ENCODE measurements at places on chromosomes 6 and 20.
A peak's percentile ranks its signal among the peaks of the same experiment; 100 is the strongest.

DNA sequence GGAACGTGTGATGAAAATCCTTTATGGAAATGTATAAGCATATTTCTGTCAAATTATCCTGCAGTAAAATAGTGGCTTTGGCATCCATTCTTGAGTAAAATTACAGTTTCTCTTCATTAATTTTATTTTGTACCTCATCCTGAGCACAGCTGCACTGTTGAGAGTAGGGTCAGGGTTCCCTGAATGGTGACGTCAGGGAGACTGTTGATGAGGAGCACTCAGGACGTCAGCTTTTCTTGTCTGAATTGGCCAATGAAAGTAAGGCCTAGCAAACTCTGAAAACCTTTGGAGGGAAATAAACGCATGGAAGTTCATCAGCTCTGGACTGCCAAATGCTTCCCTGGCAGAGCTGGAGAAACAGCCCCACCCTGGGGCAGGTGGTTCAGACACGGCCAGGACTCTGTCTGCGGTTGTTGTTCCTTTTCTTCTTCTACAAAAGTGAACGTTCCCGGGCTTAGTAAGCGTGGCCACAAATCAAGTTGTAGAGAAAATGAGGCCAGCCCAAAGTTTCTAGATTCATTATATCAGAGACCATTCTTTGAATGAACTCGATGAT, 179.7 kb upstream of the EXOC2 start:
- H3K27me3 ChIP-seq = no peaks in the 10 kb centered on the region
- no peak overlapping the region for H3K4me3 ChIP-seq
- H3K27ac ChIP-seq = no peak overlapping the region
- no peaks in the 10 kb centered on the region for H3K36me3 ChIP-seq

- no peak overlapping the region for H3K27ac ChIP-seq
- H3K36me3 ChIP-seq = no peaks in the 10 kb centered on the region
- H3K4me3 ChIP-seq = no peak overlapping the region
- no peak for DNase-seq
- H3K4me1 ChIP-seq = no peaks in the 10 kb centered on the region
- no peaks in the 10 kb centered on the region for H3K27me3 ChIP-seq
Measured at GRCh38 chr6:139954463-139955071, 580.1 kb upstream of the CITED2 start.

- no peak for DNase-seq
- no peak overlapping the region for H3K4me3 ChIP-seq
- H3K4me1 ChIP-seq = peaks cover 10% of the 10 kb centered on the region
- H3K36me3 ChIP-seq = no peaks in the 10 kb centered on the region
- no peaks in the 10 kb centered on the region for H3K27me3 ChIP-seq
Measured at GRCh38 chr6:162177746-162178145, 549.8 kb downstream of the PRKN start.

DNA sequence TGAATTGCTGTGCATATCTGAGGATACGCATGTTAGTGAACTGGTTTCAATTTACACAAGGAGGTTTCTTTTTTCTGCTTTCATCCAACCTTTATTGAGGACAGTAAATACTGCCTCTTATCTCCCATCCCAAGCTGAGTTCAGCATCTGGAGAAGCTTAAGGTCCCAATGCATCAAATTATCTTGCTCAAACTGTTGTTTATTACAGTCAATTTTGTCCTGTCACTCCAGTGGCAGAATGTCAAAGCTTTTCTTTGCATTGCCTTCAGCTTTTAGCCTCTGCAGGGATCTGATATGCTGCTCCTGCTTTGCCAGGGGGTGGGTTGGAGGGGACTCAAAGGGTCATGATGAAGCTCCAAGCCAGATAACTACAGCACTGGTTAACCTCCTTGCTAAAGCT, 435.4 kb upstream of the SOX4 start:
- no peaks in the 10 kb centered on the region for H3K4me1 ChIP-seq
- no peak overlapping the region for H3K27ac ChIP-seq
- H3K4me3 ChIP-seq = no peak overlapping the region
- no peaks in the 10 kb centered on the region for H3K27me3 ChIP-seq
- no peaks in the 10 kb centered on the region for H3K36me3 ChIP-seq
- DNase-seq = no peak

DNA sequence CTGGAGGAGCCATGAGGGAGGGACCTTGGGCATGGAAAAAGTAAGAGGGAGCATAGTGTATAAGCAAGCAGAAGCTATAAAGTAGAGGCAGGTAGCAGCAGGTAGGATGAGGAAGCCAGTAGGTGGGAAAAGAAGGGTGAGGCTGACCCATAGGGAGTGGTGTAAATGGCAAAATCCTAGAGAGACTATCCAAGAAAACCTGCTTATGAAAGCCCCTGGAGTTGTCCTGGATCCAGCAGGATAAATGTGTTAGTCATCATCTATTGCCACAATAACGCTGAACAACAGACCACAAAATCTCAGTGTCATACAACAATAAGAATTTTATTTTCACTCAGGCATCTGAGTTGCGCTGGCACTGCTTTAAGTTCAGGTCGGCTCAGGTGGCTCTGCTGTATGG, 30.2 kb downstream of the CHD6 start:
- no peaks in the 10 kb centered on the region for H3K27me3 ChIP-seq
- peak overlapping the region; percentile 53 for H3K27ac ChIP-seq
- H3K4me1 ChIP-seq = no peaks in the 10 kb centered on the region

DNA sequence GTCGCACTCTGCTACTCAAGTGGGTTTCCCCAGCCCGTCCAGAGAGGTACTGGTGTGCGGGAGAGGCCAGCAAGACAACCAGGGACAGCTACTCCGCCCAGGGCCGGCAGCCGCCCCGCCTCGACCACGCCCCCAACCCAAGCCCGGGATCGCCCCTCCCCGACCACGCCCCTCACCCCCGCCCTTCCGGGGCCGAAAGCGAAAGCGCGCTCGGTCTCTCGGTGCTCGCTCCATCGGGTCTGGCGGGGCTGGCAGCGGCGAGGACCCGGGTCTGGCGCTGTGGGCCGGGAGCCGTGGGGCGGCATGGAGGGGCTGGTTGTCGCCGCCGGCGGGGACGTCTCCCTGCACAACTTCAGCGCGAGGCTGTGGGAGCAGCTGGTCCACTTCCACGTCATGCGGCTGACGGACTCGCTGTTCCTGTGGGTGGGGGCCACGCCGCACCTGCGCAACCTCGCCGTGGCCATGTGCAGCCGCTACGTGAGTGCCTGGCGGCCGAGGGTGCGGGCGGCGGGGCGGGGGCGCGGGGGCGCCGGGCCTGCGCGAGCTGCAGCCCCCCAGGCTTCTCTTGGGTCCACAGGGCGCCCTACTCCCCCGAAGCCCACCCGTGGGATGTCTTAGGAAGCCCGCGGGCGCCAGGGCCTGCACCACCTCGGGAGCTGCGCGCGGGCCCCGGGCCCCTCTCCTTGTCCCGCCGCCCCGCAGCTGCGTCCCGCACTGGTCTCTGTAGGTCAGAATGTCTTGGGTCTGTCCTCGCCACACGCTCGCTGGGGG, at the start of gene PSMG4:
Gene PSMG4 (plus strand): TSS at position 228 of the 771 bp plus-strand sequence. CDS start 76 bp downstream, at position 304.
- peaks cover 41% of the 10 kb centered on the region for H3K4me1 ChIP-seq
- peak; percentile 93 for DNase-seq
- H3K36me3 ChIP-seq = peaks cover 6% of the 10 kb centered on the region
- H3K4me3 ChIP-seq = peak within 1 kb of the TSS; percentile 88

GRCh38 chr6:28927846-28928245, 4.1 kb upstream of the TRIM27 start:
- H3K4me3 ChIP-seq = no peak overlapping the region
- H3K36me3 ChIP-seq = no peaks in the 10 kb centered on the region
- no peaks in the 10 kb centered on the region for H3K27me3 ChIP-seq
- no peaks in the 10 kb centered on the region for H3K4me1 ChIP-seq

GRCh38 chr20:9051508-9051907, 17.4 kb upstream of the PLCB4 start:
- H3K4me1 ChIP-seq = no peaks in the 10 kb centered on the region
- no peaks in the 10 kb centered on the region for H3K27me3 ChIP-seq
- H3K4me3 ChIP-seq = no peak overlapping the region
- no peaks in the 10 kb centered on the region for H3K36me3 ChIP-seq
- H3K27ac ChIP-seq = no peak overlapping the region

DNA sequence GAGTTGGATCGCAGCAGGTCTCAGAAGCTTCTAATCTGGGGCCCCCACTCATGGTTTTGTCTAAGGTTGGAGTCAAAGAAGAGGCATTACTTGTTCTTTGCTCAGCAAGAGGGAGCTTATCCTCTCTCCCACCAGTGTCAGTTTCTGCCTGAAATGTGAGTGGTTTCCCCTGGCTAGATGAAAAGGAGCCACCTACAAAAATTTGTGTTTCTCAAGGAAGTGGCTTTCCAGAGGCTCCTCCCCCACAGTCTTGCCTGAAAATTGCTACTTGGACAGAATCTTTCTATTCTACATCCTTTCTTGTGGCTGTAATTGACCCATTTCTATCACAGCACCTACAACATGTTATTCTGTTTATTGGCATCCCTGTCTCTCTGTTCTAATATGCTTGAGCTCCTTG, 37.9 kb downstream of the SCML4 start:
- H3K4me1 ChIP-seq = peaks cover 19% of the 10 kb centered on the region
- H3K4me3 ChIP-seq = no peak overlapping the region
- no peaks in the 10 kb centered on the region for H3K36me3 ChIP-seq
- DNase-seq = no peak

- peaks cover 25% of the 10 kb centered on the region for H3K4me1 ChIP-seq
- peaks cover 2% of the 10 kb centered on the region for H3K36me3 ChIP-seq
- H3K27me3 ChIP-seq = no peaks in the 10 kb centered on the region
- H3K4me3 ChIP-seq = no peak overlapping the region
Measured at GRCh38 chr20:41501376-41501775, 116.8 kb downstream of the CHD6 start.

DNA sequence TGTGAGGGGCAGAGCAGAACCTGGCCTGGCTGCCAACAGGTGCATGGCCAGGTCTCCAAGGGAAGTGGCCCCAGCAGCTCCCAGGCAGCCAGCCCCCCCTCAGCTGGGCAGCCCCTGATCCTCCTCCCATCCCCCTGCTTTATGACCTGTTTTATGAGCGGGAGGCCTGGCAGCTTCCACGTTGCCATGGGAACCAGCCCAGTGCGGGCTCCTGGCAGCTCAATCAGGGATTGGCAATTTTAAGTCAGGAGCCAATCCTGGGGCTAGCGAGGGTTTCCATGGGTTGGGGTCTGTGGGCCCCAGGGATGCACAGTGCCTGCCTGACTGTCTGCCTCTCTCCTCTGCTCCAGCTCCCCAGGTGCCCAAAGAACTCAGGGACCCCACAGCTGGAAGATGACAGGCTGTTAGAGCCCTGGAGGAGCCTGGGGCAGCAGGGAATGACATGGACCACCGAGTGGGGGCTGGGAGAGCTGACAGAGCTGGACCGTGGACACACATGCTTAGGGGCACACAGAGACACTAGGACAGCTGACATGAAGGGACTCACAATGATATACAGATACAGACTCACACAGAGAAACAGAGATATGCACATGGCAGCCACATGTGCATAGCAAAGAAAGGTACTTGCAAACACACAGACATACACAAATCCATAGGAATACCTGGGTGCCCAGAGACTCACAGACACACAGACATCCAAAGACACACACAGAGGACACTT, 56.5 kb upstream of the SIRPA start:
- no peak overlapping the region for H3K4me3 ChIP-seq
- DNase-seq = no peak
- H3K27me3 ChIP-seq = no peaks in the 10 kb centered on the region
- H3K36me3 ChIP-seq = no peaks in the 10 kb centered on the region
- peaks cover 5% of the 10 kb centered on the region for H3K4me1 ChIP-seq
